Esophagus squamous epithelium (tissue), 5 donors: ENCODE measurements at places on chromosomes 11 and 22.

GRCh38 chr11:10824888-10825287 lies 16.2 kb upstream of the EIF4G2 start:
- DNase-seq, result no peak

DNA sequence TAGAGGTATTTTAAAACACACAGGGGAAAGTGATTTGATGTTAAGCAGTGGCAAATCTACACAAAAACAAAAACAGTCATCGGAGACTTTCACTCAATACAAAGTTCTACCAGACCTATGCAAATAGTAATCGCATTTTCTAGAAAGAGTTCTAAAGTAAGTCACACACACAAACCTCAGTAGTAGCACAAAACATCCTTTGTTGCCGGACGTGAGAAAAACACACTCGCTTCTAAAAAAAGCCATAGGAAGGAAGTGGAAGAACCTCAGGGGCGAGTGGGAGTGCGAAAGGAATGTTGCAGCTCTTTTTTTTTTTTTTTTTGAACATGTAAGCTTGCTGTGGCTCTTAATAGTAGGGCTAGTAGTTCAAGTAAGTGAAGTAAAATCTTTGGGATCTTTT lies 88.9 kb downstream of the MAML2 start:
- no peak for DNase-seq

DNA sequence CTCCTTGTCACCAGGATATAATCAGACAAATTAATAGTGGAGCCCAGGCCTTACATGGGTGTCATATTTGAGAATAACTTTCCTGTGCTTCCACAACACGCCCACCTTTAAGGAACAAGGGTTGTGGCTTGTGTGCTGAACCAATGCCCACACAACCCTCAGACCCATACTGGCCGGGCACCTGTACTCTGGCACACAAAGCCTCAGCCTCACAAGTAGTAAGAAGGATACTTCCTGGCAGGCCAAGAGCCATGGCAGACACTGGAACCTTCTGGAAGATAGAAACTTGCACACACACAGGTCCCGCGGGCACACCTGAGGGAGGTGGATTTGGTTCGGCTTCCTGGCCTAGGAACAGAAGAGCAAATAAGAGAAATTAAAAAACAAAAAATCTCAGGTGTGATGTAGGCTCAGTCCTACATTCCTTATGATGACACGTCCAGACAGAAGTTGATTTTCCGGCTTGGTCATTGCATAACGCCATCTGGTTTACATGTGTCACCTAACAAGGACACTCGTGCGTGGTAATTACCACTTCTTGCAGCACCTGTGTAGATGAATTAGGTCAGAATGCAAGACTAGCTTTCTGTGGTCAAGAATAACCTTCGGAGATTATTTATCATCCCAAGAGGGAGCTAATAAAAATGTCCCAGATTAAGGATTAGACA lies 5.8 kb upstream of the BRD1 start:
- no peak for DNase-seq

- no peak for DNase-seq
Observed at GRCh38 chr11:85749884-85750283, 61.1 kb downstream of the SYTL2 start.

DNA sequence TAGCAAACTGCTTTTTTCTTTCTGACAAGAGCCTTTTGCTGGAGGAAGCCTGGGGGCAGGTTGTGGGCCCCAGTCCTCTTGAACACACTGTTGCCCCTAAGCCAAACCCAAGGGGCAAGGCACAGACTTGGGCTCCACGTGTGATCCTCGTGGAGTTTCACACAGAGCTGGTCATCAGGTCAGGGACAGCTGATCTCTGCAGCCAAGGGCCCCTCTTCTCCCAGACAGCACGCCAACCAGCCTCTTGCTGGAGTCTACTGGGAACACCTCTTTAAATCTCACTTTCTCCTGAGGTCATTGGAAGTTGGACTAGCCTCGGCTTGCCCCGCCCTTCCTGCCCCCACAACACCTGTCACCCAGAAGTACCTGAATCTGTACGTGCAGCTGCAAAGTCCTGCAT lies 39.8 kb downstream of the C11orf58 start:
- no peak for DNase-seq

- DNase-seq, result no peak
Observed at GRCh38 chr11:44179173-44179572, 83.7 kb downstream of the EXT2 start.

- DNase-seq, result no peak
Observed at GRCh38 chr22:35400501-35400790, 506 bp downstream of the MCM5 start.

- no peak for DNase-seq
Observed at GRCh38 chr22:20319041-20319744, 667 bp downstream of the DGCR6L start.
